Mucosa of gallbladder (tissue), 1 donor: ENCODE measurements at places on chromosomes 1 and 21. TPM values are rescaled to one million over a fixed set of nuclear protein-coding genes. Genes with fewer than 3 reads are reported as not detected.

CXADR gene
- 151 TPM for total RNA-seq

GRCh38 chr1:33338440-33339211, 17.7 kb upstream of the A3GALT2 start:
- DNase-seq: peak; percentile 50

GLRX2 gene
- 21.4 TPM for total RNA-seq

- peak; percentile 50 for DNase-seq
Observed at GRCh38 chr1:206691604-206692003, 6.9 kb downstream of the MAPKAPK2 start.

DNA sequence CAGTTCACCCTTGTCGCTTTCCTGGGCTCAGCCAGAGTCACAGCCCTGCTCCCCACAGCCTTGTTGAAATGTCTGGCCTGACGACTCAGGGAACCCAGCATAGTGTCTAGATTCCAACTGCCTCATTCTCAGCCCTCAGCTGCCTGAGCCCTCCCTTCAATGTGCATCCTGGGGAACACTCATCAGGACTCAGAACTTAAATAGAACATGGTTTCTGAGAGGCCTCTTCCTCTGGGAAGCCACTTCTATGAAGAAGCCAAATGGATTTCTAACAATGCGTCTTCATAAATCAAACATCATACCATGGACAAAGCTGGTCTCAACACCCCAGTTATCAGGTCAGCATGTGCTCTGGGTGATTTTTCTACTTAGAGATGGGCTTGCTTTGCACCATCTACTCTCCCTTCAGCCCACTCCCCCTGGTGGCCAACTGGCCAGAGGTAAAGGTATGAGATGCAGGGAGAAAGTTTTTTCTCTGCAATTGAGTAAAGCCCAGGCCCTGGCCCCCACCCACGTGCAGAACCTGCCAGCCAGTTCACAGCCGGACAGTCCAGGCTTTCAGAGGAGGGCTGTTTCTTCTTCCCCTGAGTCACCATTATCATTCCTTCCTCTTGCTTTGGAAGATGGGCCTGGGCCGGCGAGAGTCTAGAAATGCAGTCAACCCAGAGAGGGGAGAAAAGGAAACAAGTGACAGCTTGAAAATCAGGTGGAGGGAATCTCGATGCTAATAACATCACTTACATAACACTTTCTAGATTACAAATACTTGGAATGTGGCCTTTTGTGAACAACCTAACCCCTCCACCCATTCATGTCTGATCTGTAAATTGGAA, 32.1 kb downstream of the CD244 start:
- DNase-seq: peak; percentile 51

DNA sequence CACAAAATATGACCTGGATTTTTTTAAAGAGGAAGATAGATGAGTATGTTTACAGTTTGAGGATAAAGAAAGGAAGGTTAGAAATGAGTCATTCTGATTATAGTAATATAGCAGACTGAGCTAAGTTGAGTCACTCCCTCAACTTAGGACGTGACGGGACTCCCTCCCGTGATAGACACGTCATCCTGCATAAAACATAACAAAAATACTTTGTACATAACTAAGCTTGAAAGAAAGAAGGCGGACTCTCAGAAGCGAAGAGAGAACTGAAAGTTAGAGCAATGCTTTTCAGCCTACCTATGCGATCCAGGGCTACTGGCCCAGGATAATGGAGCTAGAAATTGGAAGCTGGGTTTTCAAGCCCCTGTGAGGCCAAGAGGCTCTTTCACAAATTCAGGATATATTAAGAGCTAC, 53.0 kb upstream of the DESI2 start:
- DNase-seq: peak; percentile 19

ARHGAP29 gene
- 19.2 TPM for total RNA-seq

KDF1 gene
- 20.8 TPM for total RNA-seq

GRCh38 chr1:52659851-52660596, 27.1 kb downstream of the SHISAL2A start:
- DNase-seq: no peak

DMRTA2 gene
- total RNA-seq: not detected

DNA sequence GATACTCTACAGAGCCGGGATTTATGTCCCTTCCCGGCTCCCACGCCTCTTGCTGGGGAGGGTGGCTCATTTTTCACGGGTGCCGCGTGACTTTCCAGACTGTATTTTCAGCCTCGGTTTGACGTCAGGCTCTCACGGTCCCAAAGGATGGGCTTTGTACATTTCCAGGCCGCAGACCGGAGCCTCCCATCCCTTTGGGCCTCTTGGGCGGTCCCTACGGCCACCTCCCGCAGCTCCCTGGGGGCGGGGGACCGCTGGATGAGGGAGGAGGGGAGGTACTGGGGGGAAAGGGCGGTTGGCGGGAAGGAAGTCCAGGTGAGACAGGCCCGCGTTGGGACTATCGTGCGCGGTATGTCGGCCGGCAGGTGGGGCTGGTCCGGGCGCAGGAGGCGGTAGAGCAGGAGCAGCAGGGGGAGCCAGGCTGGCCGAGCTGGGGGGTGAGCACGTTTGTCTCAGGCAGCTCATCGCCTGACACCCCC, 17.9 kb downstream of the UBL4B start:
- no peak for DNase-seq

RBBP5 gene
- total RNA-seq: 16.9 TPM

DNA sequence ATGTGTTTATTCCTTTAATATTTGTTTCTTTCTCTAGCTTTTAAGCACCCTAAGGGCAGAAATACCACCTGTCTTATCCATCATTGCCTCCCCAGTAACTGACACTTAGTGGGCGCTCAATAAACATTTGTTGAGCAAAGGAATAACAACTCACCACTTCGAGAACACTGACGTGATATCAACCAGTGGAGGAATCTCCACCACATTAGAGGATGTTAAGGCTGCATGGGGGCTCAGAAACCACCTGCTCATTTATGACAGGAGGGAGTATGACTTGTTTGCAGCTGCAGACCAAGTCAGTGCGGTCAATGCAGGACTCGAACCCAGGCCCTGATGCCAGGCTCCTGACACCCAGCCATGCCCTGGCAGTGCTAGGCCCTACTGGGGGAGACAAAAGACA, 102.6 kb downstream of the MRPL37 start:
- DNase-seq: no peak

GRCh38 chr1:53180226-53180625, 16.4 kb upstream of the CPT2 start:
- DNase-seq: no peak

DNA sequence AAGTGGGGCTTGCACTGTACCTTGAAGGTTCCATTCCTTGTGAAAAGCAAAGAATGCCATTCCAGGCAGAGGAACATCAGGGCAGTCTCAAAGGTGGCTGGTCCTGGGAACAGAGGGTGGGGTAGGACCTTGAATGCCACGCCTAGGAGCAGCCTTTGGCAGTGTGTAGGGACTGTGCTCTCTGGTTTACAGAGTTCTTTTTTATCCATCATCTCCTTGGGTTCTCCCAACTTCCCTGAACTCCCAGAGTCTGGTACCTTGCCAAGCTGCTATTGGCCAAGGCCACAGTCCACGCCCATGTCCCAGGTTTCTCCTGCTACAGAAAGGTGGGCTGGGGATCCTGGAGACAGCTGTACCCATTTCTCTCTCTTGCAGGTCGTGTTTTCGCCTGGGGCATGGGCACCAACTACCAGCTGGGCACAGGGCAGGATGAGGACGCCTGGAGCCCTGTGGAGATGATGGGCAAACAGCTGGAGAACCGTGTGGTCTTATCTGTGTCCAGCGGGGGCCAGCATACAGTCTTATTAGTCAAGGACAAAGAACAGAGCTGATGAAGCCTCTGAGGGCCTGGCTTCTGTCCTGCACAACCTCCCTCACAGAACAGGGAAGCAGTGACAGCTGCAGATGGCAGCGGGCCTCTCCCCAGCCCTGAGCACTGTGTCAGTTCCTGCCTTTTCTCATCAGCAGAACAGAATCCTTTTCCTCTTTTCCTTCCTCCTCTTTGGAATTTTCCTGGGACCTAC, 15.3 kb upstream of the TRNAU1AP start:
- DNase-seq: no peak

DNA sequence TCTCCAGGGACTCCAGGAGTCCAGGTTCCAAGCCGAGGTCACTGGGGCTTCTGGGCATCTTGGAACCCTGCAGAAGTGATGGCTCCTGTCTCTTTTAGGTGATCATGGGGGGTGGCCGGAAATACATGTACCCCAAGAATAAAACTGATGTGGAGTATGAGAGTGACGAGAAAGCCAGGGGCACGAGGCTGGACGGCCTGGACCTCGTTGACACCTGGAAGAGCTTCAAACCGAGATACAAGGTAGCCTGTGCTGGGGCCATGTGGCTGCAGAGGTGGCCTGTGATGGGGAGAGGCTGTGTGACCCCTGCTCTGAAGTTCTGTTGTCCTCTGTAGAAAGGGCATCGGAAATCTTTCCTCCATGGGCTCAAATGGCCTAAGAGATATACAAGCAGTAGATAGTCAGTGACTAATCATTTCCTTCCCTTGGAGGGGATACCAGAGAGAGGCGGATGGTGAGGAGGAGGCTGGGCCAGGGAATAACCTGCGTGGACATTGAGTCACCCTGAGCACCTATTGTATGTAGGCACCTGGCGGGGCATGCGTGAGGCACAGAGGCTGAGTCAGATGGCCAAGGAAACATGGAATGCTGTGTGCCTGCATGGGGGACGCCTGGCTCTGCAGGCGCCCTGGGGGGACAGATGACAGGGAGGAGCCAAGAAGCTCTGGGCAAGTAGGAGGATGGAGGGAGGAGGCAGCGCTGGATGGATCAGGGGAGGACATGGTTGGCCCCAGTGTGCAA, 59.0 kb downstream of the ALPL start:
- DNase-seq: no peak

DNA sequence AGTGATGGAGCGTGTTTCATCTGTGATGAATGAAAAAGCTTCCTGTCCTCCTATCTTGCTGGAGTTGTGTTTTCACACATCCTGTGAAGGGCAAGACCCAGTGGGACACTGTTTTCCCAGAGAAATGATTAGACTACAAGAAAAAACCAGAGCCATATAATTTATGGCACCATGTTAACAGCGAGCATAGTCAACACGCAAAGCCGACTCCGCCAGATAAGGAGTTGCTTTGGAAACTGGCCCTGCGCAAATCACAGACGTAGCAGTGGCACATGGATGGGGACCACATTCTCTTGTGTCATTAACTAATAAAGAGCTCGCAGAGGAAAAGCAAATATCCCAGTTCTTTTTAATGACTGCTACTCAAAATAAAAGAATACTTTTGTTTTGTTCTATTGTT, 471.2 kb upstream of the RUNX1 start:
- DNase-seq: no peak

- DNase-seq: peak; percentile 4
Observed at GRCh38 chr1:29772584-29773100, 536.3 kb downstream of the PTPRU start.

- DNase-seq: no peak
Observed at GRCh38 chr1:29055160-29055559, 68.5 kb downstream of the TMEM200B start.
